Esophagus squamous epithelium (tissue), 5 donors: ENCODE measurements at places on chromosomes 1 and 21.

GRCh38 chr1:20936216-20936615, 149.1 kb upstream of the HP1BP3 start:
- no peak for DNase-seq

DNA sequence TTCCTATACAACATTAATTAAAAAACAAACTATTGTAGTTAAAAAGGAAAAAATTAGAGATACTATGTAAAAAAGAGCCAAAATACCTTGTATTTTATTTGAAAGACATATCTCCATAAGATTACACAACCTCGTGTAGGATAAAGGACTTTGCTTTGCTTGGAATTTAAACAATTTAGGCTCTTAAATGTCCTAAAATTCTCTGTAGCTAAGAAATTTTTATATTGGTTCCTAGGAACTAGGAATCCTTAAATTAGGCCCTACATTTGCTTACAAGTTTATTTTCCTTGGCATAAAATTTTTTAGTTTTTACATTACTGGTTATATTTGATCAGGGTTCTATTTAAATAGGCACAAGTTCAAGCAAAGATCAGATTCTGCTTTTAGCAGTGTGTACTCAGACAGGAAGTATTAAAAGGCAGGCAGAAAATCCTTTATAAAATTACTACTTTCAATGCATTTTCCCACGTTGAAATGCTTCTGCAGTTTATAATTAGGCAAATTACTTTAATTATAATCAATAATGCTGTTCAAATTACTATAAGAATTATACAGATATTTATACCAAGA, 3.4 kb upstream of the ANGPTL3 start:
- no peak for DNase-seq

DNA sequence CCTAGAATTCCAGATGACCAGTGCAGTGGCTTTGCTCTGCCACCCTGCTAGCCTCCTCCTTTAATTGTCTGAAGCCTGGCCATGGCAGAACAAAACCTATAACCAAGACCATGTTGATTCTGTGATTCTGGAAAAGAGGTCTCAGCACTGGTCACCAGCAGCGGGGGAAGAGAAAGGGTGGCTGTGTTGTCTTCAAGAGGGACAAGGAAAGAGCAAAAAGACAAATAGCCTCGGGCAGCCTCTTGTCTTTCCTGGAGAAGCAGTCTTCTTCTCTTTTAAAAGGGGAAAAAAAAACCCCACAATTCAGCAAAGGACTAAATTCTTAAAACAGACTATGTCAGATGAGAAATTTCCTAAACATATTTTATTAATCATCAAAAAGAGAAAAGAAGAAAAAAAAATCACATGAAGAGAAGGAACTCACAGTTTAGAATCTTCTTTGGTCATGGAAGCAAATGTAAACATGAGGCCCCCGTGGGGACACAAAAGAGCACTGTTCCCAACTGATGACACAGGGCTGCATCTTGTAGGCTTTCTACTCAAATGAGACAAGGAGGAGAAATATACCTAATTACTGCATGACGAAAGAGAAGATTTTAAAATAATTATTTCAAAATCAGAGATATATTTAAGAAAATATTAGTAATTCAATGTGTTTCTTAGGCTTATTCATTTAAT, 36.3 kb upstream of the RAP1GAP start:
- no peak for DNase-seq

- no peak for DNase-seq
Measured at GRCh38 chr1:231557898-231558707, 29.6 kb downstream of the TSNAX start.

- no peak for DNase-seq
Measured at GRCh38 chr1:185318431-185319138, 1.5 kb upstream of the IVNS1ABP start.

- no peak for DNase-seq
Measured at GRCh38 chr1:156652131-156652991, 10.4 kb downstream of the BCAN start.

- DNase-seq = no peak
Measured at GRCh38 chr1:26593385-26593784, 63.8 kb downstream of the RPS6KA1 start.

DNA sequence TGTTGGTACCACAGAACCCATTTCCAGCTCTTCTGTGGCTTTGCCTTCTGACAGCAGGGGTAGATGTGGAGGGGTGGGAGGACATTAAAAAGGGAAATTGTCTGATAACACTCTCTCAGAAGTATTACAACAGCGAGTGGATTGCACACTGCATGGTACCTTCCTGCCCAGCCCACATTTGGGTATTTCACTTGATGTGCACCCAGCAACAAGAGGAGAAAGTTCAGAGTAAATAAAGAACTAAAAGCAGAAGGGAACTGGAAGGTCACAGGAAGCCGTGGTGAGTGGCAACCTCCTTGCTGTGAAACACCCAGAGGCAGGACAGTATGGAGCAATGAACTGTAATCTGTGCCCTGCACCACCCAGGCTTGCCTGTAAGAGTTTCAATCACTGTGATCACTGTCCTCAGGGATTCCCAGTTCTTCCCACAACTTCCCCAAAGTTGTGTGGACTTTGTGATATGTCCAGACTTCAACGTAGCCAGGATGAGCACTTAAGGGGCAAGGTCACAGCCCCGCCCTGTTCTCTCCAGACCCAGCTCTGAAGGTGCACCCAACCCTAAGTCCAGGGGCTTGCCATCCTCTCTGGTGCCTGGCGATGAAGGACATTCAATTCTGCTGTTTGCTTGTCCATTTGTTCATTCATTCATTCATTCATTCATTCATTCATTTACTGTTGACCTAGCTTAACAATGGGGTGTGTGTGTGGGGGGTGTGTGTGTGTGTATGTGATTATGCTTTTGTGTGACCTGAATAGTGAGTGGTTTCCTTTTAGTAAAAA, 18.7 kb upstream of the F5 start:
- DNase-seq = no peak

DNA sequence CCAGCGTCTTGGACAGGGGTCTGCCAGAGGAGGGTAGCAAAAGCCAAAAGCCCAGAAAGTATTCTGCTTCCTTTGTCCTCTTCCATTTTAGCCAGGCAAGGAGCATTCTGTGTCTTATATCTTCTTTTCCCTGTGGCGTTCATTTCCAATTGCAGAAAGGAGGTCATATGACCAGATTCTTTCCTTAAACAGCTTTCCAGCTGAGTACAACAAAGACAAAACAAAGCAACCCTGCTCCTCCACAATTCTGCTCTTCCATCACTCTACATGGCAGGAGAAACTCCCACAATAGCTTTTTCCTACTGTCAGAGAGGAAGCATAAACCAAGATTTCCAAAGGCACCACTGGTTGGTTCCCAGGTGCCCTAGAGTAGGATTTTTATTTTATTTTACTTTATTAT, 19.7 kb downstream of the ENSA start:
- no peak for DNase-seq

GRCh38 chr1:203645996-203646395, 19.4 kb downstream of the ATP2B4 start:
- DNase-seq = no peak

- no peak for DNase-seq
Measured at GRCh38 chr1:160397651-160398050, 2.7 kb upstream of the VANGL2 start.

GRCh38 chr1:177858332-177858821, 111.5 kb downstream of the SEC16B start:
- DNase-seq = no peak

- DNase-seq = no peak
Measured at GRCh38 chr1:37282764-37283163, 191.6 kb upstream of the ZC3H12A start.

GRCh38 chr1:15261155-15262002, 14.4 kb downstream of the FHAD1 start:
- no peak for DNase-seq

DNA sequence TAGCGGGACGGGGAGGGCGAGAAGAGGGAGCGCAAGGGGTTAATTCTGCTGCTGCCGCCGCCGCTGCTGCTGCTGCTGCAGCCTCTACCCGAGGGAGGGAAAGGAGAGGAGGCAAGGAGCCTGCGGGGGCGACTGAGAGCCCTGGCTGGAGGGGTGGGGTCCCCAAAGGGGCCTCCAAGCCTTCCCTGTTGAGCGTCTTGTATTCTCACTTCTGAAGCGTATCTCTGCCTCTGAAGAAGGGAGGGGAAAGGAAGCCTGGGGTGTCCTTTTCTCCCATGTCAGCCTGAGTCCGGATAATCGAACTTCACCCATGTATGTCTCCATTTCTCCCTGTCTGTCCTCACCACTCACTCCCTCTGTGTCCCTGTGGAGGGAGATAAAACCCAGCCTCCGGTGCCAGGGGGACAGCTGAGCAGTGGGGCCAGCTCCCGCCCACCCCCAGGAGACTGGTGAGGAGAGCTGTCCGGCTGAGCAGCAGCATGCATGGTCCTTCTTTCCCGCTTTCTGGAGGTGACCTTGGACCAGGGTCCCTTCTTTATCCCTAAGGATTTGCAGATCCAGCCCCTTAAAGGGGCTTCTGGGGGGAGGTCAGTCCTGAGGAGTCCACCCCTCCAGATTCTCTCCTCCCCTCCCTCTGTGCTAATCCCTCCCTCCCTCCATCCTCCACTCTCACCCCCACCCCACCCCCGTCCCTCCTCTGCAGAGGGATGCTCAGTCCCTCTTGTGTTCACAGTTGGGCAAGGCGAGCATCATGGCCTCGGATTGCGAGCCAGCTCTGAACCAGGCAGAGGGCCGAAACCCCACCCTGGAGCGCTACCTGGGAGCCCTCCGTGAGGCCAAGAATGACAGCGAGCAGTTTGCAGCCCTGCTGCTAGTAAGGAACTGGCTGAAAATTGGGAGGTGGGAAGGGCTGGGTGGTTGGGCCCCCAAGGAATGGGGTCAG, 1.0 kb downstream of the NCDN start:
- no peak for DNase-seq
